ENCODE measurements at places on chromosomes 3 and 15.

GRCh38 chr15:48719668-48720067 lies 74.2 kb upstream of the FBN1 start:
- DNase-seq, result no peak

GRCh38 chr3:175410251-175410650 lies 551.1 kb downstream of the NAALADL2 start:
- DNase-seq, result no peak

- DNase-seq, result no peak
Observed at GRCh38 chr3:42514876-42515275, 12.4 kb downstream of the VIPR1 start.

- DNase-seq, result no peak
Observed at GRCh38 chr3:111369958-111370357, 172.0 kb upstream of the CD96 start.

GRCh38 chr3:41405466-41405865 lies 206.2 kb downstream of the CTNNB1 start:
- DNase-seq, result no peak

DNA sequence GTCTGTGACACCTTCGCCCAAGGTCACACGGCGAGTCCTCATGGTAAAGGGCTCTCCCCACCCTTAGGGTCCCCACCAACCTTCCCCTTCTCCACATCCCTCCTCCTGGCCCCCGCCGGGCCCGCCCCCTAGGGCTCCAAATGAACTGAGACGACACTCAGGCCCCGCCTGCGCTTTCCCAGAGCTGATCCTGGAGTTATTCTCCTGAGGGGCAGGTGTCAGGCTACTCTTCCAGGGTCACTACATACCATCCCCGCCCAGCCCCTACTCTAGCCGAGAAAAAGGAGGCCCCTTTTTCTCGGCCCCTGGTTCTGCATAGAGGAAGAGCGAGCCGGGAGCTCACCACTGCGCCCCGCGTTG lies 292 bp downstream of the USP4 start:
- DNase-seq, result peak; percentile 69

DNA sequence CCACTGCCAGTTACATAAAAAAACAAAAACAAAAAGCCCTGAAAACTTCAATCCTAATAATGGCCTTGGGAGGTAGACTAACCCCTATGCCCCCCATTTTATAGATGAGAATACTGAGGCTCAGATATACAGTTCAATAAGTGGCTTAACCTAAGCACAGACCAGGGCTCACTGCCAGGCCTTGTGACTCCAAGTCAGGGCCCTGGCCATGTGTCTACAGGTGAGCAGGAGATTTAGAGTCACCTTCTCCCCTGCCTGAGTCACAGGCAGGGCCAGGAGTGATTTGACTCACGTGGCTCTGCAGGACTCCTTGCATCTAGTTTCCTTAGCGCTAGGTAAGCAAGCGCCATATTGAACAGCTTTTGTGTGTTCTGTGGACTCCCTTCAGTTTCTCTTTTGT lies 98.6 kb upstream of the ETV5 start:
- DNase-seq, result no peak

DNA sequence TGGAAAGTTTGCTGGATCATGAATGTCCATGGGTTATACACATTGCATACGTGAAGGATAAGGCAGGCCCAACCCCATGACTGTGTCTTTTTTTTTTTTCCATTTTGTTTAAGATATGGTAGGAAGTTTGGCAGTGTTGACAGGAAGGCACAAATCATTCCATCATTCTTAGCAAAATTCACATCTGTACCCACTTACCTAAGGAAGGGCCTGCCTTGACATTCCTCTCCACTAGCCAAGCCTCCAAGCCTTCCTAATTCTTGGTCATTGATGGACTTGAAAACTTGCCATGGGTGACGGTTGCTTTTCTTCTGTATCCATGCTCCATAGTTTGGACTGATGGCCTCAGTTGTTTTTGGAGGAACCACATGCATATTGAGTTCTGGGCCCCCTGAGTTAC lies 54.4 kb downstream of the ARNT2 start:
- DNase-seq, result no peak

GRCh38 chr3:180284331-180285110 lies 247.8 kb upstream of the PEX5L start:
- no peak for DNase-seq

GRCh38 chr15:79442911-79443310 lies 10.8 kb downstream of the MINAR1 start:
- no peak for DNase-seq

- no peak for DNase-seq
Observed at GRCh38 chr3:47065058-47065457, 85.6 kb downstream of the NBEAL2 start.

DNA sequence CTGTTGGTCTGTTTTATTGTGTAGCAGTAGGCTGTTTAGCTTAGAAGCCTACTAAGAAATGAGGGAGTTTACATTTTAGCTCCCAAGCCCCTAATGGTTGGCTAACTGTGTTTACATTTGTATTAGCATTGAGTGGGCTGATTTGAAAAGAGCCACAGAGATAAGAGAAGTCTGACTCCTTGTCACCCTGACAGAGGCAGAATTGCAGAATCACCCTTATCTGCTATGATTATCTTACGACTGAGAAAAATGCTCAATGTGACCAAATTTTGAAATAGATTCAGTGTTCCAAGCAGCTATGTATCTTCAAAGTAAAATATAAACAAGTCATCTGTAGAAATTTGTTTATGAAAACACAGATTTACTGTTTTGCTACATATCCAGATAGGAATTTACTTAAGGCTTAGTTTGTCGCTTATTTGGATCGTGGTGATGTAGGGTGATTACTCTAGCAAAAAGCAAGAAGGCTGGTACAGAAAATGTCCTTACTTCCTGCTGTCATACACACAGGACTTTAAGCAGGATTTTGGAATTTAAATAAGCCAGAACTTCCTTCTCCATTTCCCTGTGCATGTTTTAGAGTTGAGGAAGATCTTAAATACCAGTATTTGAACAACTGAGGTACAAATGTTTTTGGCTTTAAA lies 19.0 kb downstream of the SEMA6D start:
- peak; percentile 38 for DNase-seq

DNA sequence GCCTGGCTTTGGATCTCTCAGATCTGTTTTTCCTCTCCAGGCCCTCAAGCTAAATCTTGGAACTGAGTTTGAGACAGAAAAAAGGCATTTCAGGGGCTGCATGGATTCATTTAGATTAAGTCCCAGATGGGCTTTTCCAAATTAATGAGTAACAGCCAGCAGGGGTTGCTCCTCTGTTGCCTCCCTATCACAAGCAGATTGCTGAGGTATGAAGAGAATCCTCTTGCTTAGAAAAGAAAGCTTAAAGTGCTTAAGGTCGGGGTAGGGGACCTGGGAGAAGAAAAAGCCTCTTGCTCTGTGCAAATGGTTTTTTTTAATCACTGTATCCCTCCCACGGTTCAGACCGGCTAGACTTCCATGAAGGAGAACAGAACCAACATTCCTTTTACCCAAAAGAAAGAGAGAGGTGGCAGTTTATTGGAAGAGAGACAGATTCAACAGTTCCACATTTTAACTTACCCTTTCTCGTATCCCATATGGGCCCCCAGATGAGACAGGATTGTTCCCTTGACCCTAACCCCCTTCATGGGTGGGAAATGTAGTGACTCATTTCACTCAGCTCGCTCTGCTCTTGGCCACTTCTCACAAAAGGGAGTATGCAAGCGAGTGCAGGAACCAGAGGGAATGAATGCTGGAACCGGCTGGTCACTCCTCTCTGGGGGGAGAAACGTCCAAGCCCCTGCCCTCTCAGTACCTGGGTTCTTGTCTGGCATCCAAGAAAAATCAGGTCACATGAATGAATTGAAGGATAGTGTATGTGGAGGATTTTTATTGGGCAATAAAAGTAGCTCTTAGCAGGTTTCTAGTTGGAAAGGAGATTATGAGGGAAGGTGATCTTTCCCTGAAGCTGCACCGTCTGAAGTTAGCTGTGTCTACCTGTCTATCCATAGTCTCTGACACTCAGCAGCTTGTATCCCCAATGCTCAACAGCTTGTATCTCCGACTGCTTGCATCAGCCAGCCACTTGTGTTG lies 745.2 kb downstream of the SI start:
- DNase-seq, result no peak

DNA sequence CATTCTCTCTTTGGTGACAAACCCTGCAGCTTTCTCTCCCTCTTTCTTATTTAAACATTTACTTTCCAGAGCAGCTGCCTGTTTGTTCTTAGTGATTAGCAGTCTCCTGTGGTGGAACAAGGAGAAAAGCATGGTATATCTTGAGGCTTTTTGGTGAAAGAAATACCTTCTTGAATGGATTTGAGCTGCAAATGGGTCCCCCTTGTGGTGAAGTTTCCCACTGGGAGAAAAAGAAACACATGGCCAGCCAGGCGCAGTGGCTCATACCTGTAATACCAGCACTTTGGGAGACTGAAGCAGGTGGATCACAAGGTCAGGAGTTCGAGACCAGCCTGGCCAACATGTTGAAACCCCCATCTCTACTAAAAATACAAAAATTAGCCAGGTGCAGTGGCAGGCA lies 48.3 kb upstream of the ACP3 start:
- DNase-seq, result no peak

GRCh38 chr3:70933105-70933810 lies 620.8 kb upstream of the MDFIC2 start:
- no peak for DNase-seq

DNA sequence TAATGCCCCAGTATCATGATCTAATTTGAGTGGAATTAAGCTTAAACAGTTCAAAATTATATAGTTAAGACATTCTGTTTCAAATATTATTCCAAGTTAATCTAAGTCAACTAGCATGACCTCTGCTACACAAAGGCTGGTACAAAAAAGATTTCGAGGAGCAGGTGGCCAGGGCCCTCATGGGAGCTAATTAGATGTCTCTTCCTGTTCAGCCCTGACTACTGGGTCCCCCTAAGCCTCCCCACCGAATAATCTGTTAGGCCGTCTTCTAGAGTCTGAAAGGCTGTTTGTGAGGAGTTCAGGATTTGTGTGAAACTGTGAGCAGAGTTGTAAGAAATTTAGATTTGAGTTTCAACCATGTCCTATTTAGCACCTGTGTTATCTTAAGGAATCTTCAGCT lies 75.4 kb downstream of the PPM1L start:
- no peak for DNase-seq

GRCh38 chr15:58058073-58058472 lies 7.4 kb downstream of the ALDH1A2 start:
- no peak for DNase-seq

DNA sequence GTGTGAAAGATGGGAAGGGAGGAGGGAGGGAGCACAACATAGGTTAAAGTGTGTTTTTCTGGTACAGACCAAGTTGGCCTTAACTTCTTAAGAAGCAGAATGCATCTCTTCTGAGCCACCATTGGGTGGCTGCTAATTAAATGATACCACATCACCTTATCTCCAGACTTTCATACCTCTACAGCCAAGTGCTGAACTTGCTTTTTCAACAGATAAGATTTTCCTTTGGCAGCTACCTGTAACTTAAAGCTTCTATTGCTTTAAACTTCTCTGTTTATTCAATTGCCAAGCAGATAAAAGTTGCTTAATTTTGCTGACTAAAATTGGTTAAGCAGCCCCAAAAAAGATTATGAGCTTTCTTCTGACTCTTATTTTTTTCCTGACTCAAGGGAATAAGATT lies 292.4 kb upstream of the SGO1 start:
- no peak for DNase-seq

DNA sequence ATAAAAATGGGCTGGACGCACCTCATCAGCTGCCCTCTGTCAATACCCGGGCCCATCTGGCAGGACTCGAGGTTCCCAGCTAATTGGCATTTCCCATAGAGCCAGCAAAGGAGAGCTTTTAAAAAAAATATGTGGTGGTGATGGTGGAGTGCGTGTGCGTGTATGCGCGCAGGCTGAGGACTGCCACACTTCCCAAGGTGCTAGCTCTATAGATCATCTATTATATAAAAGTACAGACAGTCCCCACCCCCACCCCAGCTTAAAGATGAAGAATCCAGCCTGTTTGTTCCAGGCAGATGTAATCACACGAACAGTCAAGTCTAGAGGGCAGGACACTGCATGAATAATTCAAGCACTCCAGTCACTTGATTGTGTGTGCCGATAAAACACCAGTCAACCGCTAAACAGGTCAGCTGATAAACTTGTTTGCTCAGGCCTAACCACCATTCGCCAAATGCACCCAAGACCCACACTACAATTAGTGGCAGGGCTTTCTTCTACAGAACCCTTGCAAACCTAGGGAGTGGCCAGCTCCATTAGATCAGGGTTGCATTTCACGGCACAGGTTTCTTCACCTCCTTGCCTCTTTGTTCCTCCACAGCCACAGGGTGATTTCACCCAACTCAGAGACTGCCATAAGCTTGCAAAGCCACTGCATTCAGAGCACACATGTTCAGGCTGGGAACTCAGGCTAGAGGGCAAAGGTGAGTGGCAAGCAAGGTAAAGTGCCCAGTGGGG lies 5.8 kb downstream of the TLE3 start:
- peak; percentile 81 for DNase-seq

DNA sequence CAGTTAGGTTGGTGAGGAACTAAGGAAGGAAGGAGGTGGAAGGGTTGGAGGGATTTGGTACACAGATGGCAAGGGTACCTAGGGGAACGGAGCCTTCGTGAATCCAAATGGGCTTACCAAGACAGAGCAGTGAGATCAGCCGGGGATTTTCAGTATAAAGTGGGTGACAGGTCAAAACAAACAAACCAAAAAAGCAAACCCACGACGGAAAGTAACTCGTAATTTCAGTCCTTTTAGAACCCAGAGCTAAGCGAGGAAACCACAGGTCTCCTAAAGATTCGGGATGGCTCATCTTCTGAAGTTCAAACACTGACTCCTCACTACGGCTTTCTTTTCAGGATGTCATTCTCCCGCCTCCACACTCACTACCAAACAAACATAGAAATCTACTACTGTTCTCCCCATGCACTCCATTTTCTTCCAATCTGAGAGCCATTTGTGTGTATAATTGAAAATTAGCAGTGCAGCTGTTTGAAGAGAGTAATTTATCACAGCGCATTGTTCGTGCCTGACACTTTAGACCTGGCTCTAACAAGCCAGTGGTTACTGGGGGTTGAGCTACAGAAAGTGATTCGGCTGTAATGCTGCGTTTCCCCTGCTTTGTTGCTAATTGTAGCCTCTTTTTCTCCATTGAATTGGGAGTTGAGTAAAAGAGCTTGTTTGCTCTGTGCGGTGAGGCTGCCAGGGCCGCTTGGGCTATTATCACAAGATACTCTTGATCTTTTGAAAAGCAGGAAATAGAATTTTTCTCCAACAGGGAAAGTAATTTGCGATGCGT lies 64.7 kb upstream of the CCDC39 start:
- DNase-seq, result peak; percentile 2

DNA sequence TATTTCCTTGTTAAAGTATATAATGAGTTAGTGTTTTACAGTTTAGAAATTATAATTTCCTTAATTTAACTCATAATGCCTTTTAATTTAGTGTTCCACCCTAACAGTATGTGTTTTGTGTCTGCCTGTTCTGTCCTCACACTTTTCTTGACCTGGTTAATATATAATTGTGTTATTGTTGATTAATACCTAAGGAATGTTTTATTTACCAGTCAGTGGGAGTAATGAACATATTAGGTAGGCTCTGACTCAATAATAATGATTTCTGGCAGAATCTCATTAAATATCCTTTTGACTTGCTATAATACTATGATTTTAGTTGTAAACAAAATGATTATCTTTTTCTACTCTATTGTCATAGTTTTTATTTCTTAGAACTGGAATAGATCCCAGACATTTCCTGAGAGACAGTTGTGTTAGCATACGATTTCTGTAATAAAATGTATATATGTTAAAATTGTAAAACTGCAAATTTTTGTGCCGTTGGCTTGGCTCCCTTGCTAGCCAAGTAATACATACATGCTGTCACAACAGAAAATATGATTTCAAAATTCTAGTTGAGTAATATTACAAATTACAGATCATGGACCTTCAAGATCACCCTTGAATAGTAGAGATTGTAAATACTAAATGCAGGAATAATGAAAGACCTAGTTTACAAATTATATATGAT lies 51.9 kb downstream of the RASA2 start:
- no peak for DNase-seq

All from SK-N-SH (cell line).